ENCODE measurements at places on chromosomes 2 and 18.

GRCh38 chr2:9753276-9753600, 90.0 kb upstream of the TAF1B start:
- DNase-seq: no peak

DNA sequence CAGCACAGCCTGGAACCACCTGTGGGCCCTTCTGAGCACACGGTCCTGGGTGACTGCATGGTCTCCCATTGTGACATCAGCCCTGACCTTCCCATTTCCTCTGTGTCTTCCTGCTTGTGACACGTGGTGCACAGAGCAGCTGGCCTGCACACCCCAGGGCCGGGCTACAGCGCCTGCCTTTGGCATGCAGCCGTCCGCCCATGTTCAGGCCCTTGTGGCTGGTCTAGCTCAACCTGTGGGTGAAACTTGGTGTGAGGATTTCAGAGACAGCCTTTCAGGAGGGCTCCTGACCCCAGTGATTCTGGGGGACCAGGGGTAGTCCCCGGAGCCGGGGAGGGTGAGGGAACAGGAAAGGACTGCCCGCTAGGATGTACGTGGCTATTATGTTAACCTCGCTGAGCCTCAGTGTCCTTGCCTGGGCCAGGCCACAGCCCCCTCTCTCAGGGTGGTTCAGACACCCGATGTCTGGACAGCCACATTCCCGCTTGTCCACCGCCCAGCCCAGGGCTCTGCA, 284.8 kb upstream of the HS6ST1 start:
- no peak for DNase-seq

- DNase-seq: no peak
Measured at GRCh38 chr18:63255435-63255834, 64.1 kb downstream of the BCL2 start.

DNA sequence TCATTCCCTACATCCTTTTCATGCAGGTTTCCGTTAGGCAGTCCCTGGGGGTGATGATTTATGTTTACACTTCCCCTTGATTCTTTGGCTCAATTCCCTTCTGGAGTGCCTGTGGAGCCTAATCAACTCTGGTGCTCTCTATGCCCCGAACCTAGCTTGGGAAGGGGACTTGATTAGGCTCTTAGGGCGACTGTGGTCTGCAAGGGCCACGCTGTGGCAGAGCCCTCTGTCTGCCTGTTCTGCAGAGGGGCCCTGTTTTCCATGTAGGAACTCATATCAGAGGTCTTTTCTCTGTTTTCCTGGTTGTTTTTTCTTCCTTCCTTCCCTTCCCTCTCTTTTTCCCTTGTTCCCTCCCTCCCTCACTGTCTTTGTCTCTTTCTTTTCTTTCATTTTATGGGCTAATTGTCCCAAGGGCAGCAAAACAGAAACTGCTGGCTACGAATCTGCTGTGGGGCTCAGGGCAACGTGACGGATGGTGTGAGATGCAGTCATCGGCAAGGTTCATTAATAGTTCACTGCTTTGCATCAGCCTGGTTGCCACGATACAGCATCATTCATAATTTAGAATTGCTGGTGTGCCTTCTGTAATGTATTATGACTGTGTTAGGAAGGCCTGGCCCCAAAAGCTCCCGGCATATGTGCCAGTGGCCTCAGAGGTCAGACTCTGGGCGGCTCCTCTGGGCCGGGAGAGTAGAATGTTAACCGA, 134.5 kb downstream of the NAPG start:
- DNase-seq: no peak
